Naive thymus-derived CD8-positive, alpha-beta T cell (primary cell): ENCODE measurements at places on chromosomes 1 and 21. TPM values are rescaled to one million over a fixed set of nuclear protein-coding genes. Genes with fewer than 3 reads are reported as not detected.
A peak's percentile ranks its signal among the peaks of the same experiment; 100 is the strongest.

GRCh38 chr21:43645136-43645891 lies 14.0 kb downstream of the HSF2BP start:
- no peak overlapping the region for H3K4me3 ChIP-seq
- peaks cover 15% of the 10 kb centered on the region for H3K4me1 ChIP-seq
- no peaks in the 10 kb centered on the region for H3K27me3 ChIP-seq
- peak; percentile 13 for DNase-seq

GRCh38 chr1:198498881-198499280 lies 41.6 kb downstream of the ATP6V1G3 start:
- H3K27me3 ChIP-seq, result no peaks in the 10 kb centered on the region
- DNase-seq, result no peak

GRCh38 chr1:228957535-228957934 lies 222.3 kb downstream of the RHOU start:
- H3K4me1 ChIP-seq, result peaks cover 6% of the 10 kb centered on the region
- no peaks in the 10 kb centered on the region for H3K36me3 ChIP-seq
- H3K4me3 ChIP-seq, result no peak overlapping the region
- no peak overlapping the region for H3K27ac ChIP-seq
- DNase-seq, result no peak

DNA sequence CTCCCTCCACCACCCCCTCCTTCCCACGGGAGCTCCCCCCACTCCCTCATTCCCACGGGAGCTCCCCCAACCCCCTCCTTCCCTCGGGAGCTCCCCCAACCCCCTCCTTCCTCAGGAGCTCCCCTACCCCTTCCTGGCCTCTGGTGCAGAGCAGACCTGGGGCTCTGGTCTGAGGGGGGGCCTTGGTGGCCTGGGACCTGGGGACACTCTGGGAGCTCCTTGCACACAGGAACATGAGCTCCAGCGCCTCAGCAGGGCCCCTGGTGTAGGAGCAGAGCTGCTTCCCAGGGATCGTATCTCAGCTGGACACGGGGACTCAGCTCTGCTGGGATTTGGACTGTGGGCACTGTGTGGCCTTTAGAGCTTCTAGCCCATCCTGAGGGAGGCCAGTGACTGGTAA lies 19.7 kb upstream of the PRSS38 start:
- no peak overlapping the region for H3K27ac ChIP-seq
- no peak for DNase-seq
- H3K4me1 ChIP-seq, result peaks cover 2% of the 10 kb centered on the region
- no peak overlapping the region for H3K4me3 ChIP-seq
- H3K36me3 ChIP-seq, result no peaks in the 10 kb centered on the region

GRCh38 chr1:110220324-110220723 lies 10.2 kb downstream of the KCNC4 start:
- no peaks in the 10 kb centered on the region for H3K27me3 ChIP-seq
- H3K4me3 ChIP-seq, result no peak overlapping the region
- no peak for DNase-seq
- H3K36me3 ChIP-seq, result peaks cover 16% of the 10 kb centered on the region
- H3K27ac ChIP-seq, result no peak overlapping the region
- H3K4me1 ChIP-seq, result peaks cover 8% of the 10 kb centered on the region

GRCh38 chr21:25496825-25497482 lies 110.3 kb downstream of the MRPL39 start:
- no peaks in the 10 kb centered on the region for H3K4me1 ChIP-seq
- no peak for DNase-seq
- H3K36me3 ChIP-seq, result peaks cover 3% of the 10 kb centered on the region
- no peaks in the 10 kb centered on the region for H3K27me3 ChIP-seq
- no peak overlapping the region for H3K4me3 ChIP-seq

DNA sequence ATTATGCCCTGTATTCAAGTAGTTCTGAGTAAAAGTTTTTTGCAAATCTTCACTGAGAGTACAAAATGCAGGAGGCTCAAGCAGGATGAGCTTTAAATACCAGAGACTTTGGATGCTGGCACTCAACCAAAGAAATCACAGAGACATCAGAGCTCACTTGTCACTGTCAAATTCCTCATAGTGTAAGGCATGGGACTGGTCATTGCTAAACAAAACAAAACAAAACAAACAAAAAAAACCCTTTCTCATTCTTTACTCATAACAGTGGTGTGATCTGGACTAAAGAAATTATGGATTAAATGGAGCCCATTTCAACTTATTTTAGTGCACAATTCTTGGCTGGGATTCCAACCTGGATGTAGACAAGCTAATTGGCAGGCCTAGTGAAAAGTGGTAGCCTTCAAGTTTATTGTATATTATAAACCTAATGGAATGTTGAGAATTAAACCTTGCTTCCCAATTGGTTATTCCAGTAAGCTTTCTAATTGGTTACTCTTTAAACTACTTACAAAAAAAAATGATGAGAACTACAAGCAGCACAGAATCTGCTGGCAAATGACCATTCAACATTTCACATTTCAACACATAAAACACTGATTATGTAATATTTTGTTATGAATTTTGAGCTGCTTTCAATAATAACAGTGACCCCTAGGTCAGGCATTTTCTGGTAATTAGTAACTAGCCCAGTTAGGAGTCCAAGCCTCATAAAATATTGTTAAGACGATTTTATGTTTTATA lies 30.6 kb upstream of the NEK7 start:
- peaks cover 2% of the 10 kb centered on the region for H3K27me3 ChIP-seq
- no peak for DNase-seq
- H3K4me3 ChIP-seq, result no peak overlapping the region
- no peaks in the 10 kb centered on the region for H3K36me3 ChIP-seq
- H3K4me1 ChIP-seq, result peaks cover 1% of the 10 kb centered on the region
- H3K27ac ChIP-seq, result no peak overlapping the region

MROH7 gene
- not detected for total RNA-seq

SNIP1 gene
- total RNA-seq, result 36.3 TPM
